ENCODE measurements at places on chromosomes 11 and 22.

- no peak for DNase-seq
These were observed 20.8 kb upstream of the NAT10 start for GRCh38 chr11:34084637-34085036.

DNA sequence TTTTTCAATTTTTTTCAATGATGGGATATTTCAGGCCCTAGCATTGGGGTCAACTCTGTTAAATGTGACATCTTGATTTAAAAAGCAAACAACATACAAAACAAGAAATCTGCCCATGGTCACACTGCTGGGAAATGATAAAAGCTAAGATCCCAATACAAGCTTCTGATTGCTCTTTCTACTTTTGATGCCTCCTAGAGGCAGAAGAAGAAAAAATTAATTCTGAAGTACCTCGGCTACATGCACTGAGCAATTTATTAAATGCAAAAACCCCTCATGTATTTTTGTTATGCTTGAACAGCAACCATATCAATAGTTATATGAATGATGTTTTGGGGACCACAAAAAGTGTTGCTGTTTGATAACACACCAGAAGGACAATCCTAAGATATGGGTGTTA lies 342.1 kb upstream of the NARS2 start:
- DNase-seq, result no peak

- DNase-seq, result no peak
These were observed 8.2 kb downstream of the SIRT3 start for GRCh38 chr11:227824-228379.

DNA sequence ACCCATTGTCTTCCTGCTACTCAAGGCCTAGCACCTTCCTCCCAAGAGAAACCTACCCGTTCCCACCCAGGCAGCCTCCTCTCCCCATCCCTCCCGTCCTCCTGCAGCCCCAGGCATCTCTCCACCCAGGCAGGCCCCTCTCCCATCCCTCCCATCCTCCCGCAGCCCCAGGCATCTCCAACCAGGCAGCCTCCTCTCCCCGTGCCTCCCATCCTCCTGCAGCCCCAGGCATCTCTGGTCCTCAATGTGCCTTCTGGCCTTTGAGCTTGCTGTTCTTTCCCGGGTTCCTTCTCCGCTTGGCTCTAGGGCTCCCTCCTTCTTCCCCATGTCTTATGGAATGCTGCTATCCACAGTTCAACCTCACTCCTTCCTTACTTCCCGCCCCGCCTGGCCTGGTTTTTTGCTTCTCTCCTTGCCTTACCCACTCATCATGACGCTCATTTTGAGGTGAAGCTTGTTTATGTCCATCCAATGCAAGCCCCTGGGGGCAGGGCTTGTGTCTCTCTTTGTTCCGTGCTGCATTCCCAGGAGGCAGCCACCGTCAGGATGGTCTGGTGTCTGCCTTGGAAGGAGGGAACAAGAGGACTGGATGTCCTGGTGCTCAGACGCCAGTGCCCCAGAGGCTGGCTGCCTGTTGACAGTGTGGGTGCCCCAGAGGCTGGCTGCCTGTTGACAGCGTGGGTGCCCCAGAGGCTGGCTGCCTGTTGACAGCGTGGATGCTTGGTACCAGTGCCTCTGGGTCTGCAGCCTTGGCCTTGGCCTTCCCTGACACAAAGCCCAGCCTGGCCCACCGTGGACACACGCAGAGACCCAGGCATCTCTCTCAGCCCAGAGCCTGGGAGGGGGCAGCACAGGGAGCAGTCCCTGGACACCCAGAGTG lies 815.7 kb downstream of the BRD1 start:
- DNase-seq, result no peak

GRCh38 chr11:64654958-64655541 lies 64.0 kb downstream of the SLC22A12 start:
- no peak for DNase-seq

DNA sequence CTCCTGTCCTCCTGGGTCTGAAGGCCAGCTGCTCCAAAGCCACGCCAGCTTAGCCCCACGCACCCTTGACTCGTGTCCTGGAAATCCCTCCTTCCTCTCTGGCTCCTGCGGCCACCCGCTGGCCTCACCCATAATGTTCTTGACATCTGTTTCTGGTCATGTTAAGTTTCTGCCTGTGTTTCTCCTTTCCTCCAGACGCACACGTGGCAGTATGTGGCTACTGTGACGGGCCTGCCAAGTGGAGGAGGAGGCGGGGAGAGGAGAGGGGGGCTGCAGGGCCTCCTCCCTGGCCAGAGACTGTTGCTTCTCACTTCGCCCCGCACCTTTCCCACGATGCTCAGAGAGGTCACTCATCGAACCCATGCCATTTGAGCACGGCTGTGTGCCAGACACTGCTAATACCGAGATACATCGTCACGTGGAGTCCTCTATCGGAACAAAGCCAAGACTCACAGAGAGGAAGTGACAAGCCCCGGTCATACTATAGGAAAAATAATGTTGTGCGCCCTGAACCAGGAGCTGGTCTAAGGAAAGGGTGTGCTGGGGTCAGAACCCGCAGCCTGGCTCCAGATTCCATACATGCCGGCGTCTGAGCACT lies 11.5 kb downstream of the C1QTNF6 start:
- no peak for DNase-seq

DNA sequence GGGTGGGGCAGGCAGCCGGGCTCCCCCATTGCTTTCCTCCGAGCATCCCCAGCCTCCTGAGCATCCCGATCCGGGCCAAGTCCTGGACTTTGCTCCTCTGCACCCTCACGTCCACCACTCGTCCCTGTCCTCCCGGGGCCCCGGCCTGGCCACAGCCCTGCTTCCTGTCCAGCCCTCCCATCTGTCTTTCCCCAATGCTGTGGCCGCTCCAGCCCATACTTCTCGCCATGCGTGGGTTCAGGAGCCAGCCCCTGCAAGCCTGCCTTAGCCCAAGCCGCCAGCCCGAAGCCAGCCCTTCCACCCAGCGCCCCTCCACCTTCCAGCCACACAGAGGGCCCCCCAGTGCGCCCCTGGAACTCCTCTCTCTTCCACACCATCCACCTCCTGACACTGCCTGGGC lies 23.8 kb downstream of the MRPL23 start:
- no peak for DNase-seq

- no peak for DNase-seq
These were observed 3.8 kb downstream of the INPPL1 start for GRCh38 chr11:72228229-72228843.

GRCh38 chr22:46416520-46416871 lies 81.0 kb downstream of the TRMU start:
- DNase-seq, result no peak

DNA sequence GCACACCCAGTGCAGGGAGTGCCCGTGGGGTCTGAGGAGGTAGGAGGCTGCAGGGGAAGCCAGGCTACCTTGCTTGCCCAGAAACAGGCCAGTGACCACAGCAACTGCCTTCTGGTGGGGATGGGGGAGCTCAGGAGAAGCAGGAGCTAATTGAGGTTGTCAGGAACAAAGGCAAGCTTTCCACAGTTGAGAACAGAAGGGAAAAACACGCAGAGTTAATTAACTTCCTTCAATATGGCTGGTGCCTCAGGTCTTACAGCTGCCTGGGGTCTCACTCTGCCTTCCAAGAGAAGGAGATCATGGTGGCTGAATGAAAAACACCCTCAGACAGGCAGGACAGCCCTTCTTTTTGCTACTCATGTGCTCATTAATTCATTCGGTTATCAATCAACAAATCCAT lies 127.9 kb upstream of the SYT13 start:
- DNase-seq, result no peak

DNA sequence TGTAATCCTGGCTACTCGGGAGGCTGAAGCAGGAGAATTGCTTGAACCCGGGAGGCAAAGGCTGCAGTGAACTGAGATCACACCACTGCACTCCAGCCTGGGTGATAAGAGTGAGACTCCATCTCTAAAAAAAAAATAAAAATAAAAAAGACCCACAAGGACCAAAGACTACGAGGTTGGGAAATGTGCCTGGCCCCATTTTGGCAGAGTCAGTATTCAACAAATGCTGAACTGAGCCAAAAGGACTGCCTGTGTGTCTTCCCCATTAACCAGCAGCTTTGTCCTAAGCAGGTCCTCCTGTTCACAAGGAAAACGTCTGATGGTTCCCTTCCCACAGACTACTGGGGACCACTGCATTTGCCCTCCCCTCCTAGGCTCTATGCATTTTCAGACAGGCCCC lies 27.6 kb downstream of the ADORA2A start:
- no peak for DNase-seq

GRCh38 chr22:36741968-36742367 lies 34.0 kb downstream of the IFT27 start:
- no peak for DNase-seq

DNA sequence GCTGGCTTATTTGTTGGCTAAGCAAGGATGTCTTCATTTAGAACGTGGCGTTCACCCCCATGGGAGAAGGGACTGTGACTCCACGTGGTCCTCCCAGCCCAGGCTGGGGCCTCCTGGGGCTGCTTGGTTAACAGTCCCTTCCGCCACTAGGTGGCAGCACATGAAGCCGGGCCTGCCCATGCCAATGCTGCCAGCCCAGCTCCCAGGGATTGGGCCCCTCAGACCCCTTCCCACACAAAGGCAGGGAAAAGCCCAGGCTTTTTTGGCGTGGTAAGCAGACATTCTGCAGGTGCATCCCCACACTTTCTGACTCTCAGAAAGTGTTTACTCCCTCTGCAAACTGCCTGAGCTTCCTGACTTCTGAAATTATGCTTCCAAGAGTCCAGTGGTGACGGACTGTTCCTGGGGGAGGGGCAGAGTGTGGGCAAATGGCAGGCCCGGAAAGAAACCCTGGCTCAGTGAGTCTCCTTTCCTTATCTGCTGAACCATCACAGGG lies 3.1 kb downstream of the CBX6 start:
- peak; percentile 73 for DNase-seq
